ENCODE measurements at places on chromosomes 4 and X.
A peak's percentile ranks its signal among the peaks of the same experiment; 100 is the strongest.

GRCh38 chr4:74716436-74716765 is 77.9 kb downstream of the BTC start:
- DNase-seq, result no peak

- DNase-seq, result peak; percentile 54
Observed at GRCh38 chrX:17242470-17242869, 132.5 kb upstream of the NHS start.

- no peak for DNase-seq
Observed at GRCh38 chr4:174084542-174084941, 198.9 kb downstream of the FBXO8 start.

DNA sequence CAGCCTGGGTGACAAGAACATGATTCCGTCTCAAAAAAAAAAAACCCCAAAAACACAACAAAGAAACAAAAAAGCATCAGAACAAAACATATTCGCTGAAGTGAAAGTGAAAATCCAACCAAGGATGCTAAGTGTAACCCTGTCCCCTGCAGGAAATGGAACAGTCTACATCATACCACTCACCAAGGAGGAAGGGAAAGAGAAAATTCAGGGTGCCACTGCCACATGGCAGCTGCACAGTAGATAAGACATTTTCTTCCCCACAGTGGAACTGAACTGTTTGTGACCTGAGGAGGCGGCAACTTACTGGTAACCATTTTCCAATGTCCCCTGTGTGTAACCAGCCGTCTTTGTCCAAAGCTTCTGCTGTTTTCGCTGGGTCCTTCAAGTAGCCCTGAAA is 28.2 kb upstream of the CENPU start:
- DNase-seq, result no peak

DNA sequence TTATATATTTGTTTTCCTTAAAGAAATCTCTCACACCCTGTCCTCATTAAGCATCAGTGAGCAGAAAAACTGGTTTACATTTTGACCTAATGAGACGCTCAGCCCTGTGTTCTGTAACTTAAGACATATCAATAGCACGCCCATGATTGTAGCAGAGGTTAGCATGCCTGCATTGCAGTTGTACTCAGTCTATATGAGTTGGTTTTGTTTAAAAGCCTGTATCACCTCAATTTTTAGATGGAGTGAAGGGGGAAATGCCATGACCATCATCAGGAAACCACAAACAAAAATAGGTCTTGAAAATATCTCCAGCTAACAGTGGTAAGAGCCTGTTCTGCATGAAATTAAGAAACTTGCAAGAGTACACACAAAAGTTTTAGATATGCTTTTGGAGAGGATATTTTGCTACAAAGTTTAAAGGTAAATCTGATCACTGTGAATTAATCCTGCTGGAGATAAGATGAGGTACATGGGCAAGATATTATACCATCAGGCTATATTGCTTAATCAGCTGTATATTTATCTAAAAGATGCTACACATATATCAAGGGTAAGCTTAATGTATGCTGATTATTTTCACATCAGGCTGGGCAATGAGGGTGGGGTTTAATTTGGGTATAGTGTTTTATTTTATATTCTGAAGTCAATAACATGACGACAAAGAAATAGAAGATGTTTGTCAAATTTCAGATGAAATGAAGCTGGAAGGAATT is 13.1 kb upstream of the COQ2 start:
- DNase-seq, result no peak

DNA sequence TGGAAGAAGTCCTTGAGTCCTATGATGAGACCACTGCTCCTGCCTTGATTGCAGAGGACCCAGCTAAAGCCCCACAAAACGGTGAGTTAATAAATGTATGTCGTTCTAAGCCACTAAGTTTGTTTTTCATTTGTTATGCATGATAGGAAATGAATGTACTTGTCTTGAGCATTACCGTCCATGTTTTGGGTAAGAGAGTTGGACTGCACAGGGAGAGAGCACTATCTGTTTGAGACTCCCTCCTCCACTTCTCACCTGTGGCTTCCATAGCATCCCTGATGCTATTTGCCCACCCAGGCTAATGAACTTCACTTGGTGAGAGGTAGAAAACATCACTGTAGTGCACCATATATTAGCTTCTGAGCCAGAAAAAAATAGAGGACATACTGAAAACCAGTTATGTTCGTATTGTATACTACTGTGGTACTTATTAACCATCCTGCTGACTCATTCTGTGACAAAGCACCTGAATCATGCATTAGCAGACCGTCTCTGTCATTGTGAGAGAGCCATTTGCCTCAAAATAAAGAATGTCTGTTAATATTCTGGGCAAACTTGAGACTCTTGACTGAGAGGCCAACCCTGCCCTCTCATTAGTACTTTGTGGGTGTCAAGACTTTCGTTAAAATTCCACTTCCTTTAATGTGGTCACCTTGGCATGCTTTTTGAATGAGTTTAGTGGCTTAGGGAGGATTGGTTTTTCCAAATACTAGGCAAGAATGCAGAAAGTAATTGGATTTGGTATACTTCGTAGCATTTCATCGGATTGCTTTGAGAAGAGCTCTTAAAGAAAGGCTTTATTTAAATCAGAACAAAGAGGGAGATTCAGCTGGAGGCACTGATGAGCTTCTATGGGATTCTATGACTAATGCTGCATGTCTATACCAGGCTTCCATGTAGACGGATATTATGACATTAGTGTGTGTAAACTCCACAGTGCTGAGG is 99.3 kb upstream of the GRPR start:
- no peak for DNase-seq

DNA sequence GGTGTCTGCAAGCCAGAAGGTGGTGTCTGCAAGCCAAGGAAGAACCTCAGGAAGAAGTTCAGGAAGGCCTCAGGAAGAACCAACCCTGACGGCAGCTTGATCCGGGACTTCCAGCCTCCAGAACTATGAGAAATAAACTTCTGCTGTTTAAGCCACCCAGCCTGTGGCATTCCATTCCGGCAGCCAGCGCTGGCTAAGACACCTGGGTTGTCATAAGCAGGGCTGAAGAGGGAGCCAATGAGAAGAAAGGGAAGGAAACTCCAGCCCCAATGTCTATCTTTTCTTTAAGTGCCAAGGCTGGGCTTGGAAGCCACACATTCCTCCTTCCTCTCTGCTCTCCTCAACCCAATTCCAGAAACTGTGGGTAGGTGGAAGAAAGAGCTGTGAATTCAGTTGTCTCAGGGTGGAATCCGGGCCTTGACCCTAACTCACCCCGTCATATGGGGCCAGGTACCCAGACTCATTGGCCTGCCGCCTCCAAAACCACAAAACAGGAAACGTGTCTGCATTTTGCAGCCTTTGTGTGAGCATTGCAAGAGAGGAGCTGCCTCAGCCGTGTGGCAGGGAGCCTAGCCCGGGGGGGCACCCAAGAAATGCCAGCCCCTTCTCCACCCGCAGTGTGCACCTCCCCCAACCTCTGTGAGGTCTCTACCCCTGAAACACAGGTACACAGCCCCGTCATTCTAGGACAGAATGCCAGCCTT is 26.8 kb downstream of the CRMP1 start:
- no peak for DNase-seq

DNA sequence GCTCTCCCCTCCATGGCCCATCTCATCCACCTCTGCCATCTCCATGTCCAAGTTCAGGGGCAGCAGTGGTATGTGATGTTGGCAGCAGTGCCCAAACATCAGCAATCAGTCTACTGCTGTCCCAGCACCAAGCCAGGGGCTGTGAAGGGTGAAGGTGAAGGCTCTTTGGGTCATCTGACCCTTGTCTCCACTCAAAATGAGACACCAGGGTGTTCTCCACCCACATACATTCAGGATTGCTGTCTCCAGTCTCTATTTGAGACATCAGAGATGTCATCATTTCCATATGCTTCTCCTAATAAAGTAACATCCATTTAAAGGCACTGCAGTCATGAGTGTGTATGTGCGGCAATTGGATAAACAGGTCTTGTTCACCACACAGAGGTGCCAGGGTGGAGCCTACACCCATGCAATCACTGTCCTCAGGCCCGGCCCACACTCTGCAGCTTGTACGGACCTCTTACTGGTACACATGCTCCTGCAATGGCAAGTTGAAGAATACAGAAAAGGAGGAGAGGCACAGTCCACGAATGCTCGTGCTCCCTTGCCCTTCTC is 22.2 kb downstream of the MAML3 start:
- no peak for DNase-seq

DNA sequence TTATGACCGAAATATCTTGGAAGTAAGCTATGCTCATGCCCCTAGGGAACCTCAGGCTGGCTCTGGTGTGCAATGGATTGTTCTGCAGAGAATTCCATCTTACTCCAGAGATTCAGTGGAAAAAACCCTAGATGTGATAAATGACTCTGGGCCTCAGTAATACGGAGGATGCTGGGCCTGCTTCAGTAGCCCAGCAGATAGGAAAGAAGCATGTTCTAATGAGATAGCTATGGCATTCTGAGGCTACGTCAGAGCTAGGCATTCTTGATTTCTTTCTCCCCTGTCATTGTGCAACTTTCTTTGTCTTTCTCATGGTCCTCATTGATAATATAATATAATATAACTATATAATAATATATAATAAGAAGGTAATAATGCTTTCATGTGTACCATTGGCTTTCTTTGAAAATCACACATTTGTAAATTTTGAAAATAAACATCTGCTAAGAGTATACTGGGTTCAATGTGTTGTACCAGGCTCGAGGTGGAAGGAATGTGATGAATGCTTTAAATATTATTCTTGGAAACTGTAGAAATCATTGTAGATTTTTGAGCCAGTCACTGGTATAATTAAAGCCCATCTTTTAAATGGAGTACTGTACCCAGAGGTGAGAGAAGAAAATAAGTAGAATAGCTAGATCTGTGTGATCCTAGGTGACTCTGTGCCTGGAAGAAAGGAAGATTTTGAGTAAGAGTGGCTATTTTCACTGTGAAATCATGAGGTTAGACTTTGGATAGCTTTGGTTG is 152.0 kb downstream of the IL15 start:
- no peak for DNase-seq

- DNase-seq, result no peak
Observed at GRCh38 chr4:101458914-101459313, 111.6 kb upstream of the PPP3CA start.

- DNase-seq, result no peak
Observed at GRCh38 chr4:15042529-15043167, 40.4 kb downstream of the CPEB2 start.

DNA sequence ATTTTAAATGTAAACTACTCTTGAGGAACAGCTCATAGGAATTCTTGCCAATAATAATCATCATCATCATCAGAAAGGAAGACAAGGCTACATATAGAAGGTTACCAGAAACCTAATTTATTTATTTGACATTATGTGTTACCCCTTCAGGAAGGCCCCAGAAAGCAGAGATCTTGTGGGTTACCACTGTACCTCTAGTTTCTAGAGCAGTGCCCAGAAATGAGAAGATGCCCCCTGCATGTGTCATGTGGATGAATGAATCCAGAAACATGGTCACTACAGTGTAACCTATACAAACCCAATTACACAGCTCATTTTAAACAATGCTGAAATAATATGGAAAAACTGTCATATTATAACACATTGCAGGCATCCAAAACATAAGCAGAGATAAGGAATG is 70.4 kb downstream of the ARAP2 start:
- no peak for DNase-seq

GRCh38 chrX:103554687-103555424 is 30.5 kb upstream of the TCEAL4 start:
- DNase-seq, result peak; percentile 83

GRCh38 chrX:106670631-106671030 is 55.9 kb upstream of the RNF128 start:
- no peak for DNase-seq

Data from cerebellar cortex (tissue), 1 donor.